ENCODE measurements at places on chromosomes 13 and 19. TPM values are rescaled to one million over a fixed set of nuclear protein-coding genes. Genes with fewer than 3 reads are reported as not detected.

Gene LSM14A
- 49.8 TPM for total RNA-seq

Gene DDX49
- 51.4 TPM for total RNA-seq

Gene TMEM145
- total RNA-seq: 0.51 TPM

Gene CYP4F2
- total RNA-seq: not detected

Gene ZNF813
- total RNA-seq: 3.4 TPM

Gene TPTE2
- total RNA-seq: not detected
